ENCODE measurements at places on chromosomes 6 and 20.

- DNase-seq: no peak
Observed at GRCh38 chr6:115817161-115817560, 243.5 kb downstream of the FRK start.

GRCh38 chr6:160534050-160534696 lies 129.9 kb downstream of the LPA start:
- DNase-seq: peak; percentile 66

GRCh38 chr6:24355393-24355792 lies 2.5 kb downstream of the DCDC2 start:
- DNase-seq: no peak

DNA sequence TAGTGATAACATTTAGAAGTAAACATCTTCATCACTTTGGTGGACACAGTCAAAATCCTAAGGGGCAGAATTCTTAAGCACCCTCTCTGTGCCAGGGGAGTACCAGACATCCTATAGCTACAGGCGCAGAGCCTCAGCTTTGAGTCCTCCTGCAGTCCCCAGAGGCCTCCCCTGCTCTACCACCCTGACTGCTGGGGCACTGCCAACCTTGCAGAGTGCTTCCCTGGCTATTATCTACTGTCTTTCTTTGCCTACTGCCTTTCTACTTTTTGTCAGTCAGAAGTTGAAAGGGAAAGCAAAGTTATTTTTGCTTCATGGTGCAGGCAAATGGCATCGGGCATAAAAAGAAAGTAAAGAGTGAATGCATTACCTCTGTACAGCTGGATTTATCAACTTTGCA lies 80.1 kb downstream of the AIG1 start:
- DNase-seq: no peak

DNA sequence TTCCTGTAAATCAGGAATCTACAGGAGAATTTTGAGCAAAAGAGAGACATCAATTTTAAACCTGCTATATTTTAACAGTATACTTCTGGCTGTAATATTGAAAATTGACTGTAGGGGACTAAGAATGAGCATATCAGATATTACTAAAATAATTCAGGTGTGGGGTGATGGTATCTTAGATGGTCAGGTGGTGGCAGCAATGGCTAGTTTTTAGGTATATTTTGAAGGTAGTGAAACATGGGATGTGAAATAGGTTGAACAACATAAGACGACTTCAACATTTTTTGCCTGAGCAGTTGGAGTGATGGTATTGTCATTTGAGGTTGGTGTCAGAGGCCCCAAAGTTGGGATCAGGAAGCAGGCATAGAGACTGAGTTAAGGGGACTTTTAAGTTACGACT lies 32.1 kb downstream of the FAM83B start:
- DNase-seq: no peak

DNA sequence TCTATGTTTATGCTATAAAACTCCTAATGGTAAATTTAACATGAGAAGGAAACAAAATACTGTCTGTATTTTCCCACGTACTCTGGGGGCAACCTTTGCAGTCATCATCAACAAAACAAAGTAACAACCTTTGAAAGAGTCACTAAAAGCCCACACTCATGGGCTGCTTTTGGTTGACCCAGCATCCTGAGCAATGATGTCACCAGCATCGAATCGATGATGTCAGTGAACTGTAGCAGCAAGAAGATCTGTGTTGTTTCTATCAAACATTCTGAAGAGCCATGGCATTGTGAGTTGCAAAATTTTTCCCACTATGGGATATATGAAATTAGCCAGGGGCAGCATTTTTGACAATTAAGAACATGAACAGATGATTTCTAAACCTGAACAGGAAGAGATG lies 300.1 kb downstream of the HIVEP2 start:
- DNase-seq: no peak

- peak; percentile 63 for DNase-seq
Observed at GRCh38 chr20:45300961-45301360, 5.7 kb upstream of the RBPJL start.

DNA sequence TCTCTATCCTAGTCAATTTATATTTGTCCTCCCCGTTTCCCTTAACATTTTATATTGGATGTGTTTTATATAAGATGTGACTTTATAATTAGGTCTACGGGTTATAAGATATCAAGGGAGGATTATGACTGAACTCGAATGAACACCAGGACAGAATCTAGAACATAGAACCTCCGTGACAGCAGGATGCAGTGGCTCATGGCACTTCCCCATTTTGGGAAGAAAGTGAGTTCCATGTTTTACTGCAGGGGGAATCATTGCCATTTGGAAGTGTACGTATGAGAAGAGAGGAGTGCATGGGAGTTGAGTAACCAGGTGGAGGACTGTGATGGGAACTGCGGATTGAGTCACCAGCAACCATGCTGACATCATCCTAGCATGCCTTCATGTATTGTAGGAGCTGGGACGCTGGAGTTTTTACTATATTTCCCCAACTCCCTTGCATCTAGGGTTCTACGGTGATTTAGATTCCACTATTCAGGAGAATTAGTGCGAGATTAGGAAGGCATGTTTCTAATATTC lies 56.1 kb upstream of the FOXC1 start:
- DNase-seq: no peak

- no peak for DNase-seq
Observed at GRCh38 chr20:43812216-43812615, 85.4 kb upstream of the GTSF1L start.

GRCh38 chr20:51420111-51420510 lies 122.4 kb downstream of the NFATC2 start:
- no peak for DNase-seq

DNA sequence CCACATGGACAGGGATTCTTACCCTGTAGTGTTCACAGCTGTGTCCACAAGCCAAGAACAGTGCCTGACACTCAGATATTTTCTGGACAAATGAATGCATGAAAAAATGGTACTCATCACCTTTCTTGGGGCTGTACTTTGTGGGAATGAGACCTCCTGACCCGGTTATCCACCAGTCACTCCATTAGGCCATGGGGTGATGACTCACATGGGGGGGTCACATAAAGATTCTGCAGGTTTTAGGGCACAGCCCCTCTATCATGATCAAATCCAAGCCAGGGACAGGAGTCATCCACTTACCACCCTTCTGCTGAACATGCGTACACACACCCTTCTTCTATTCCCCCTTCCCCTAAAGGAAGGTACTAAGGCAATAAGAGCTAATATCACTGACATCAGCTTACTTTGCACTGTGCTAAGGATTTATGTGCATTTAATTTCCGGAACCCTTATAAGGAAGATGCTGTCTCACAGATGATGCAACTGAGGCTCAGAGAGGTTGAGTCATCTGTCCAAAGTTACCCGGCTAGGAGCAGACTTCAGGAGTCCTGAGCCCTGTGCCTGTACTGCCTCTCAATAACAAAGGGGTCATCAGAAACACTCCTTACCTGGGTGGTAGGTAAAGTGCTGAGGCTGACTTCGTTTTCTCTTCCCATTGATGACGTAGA lies 107.8 kb downstream of the NFATC2 start:
- no peak for DNase-seq

DNA sequence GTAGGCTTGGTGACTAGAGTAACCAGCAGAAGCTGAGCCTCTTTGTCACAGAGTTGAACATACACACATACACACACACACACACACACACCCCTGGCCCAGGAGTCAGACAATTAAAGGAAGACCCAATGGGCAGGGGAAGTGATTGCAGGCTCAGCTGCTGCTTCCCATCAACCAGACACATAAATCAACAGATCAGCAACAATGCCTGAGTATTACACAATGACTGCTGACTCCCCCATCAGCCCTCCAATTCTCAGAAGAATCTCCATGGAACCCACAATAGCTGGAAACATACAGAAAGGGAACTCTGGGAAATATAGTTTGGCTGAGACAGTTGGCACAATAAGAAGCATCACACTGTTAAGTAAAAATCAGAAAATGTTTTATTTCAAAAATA lies 270.4 kb upstream of the PLCB4 start:
- DNase-seq: no peak

DNA sequence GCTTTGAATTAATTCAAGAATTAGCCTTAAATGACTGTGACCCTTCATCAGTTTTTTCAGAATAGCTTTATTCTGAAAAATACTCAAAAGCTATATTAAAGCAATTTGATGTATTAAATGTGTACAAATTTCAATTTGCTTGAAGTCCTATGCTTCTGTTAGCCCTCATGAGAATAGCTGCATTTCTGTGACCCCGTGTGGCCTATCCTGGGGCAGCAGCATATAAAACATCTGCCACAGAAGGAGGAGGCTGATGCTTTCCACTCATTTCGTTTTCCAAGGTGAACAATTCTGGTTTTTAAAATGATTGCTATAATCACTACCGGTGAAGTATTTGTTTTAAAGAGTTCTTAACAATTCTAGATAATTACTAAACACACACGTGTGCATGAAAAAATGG lies 360.3 kb downstream of the BTBD9 start:
- DNase-seq: no peak

- no peak for DNase-seq
Observed at GRCh38 chr20:33521461-33521860, 31.6 kb downstream of the CBFA2T2 start.

DNA sequence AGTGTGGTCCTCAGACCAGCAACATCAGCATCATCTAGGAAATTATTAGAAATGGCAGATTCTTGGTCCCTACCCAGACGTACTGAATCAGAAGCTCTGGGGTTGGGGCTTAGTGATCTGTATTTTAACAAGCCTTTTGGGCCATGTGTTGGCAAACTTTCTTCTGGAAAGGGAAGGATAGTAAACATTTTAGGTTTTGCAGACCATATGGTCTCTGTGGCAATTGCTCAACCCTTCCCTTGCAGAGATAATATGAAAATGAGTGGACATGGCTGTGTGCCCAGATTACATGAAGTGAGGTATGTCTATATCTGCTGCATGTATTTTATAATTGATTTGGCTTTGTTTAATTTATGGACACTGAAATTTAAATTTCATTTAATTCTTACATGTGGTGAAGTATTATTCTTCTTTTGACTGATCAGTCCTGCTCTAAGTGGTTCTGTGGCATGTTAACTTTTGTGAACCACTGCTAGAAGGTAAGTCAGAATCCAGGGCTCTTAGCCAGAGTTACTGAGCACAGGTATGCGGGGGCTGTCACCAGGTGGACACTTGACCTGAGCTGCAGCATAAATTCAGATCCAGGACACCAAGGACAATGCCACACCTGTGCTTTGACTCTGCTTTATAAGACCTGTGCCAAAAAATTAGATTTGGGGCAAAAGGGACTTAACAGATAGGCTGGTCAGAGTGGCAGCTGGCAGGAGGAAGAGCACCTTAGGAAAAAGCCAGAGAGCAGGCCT lies 43.2 kb downstream of the LY86 start:
- no peak for DNase-seq

GRCh38 chr6:168959696-168960095 lies 293.9 kb downstream of the THBS2 start:
- no peak for DNase-seq

- no peak for DNase-seq
Observed at GRCh38 chr6:42720739-42721138, 1.7 kb downstream of the PRPH2 start.

- no peak for DNase-seq
Observed at GRCh38 chr6:159646733-159647132, 46.3 kb downstream of the SOD2 start.

DNA sequence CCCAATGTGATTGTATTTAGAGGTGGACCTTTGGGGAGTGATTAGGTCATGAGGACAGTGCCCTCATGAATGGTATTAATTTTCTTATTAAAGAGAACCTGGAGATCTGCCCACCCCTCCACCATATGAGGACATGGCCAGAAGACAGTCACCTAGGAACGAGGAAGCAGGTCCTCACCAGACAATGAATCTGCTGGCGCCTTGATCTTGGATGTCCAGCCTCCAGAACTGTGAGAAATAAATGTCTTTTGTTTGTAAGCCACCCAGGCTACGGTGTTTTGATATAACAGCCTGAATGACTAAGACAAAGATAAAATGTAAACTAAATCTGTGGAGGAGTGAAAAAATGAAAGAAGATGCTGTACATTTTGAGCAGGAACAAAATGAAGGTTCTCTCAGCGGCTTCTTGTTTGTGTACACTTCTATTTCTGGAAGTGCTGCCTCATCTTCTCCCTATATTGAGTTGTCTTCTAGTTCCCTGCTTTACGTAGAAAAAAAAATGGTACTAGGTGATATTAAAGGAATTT lies 1.5 kb upstream of the IPCEF1 start:
- no peak for DNase-seq

DNA sequence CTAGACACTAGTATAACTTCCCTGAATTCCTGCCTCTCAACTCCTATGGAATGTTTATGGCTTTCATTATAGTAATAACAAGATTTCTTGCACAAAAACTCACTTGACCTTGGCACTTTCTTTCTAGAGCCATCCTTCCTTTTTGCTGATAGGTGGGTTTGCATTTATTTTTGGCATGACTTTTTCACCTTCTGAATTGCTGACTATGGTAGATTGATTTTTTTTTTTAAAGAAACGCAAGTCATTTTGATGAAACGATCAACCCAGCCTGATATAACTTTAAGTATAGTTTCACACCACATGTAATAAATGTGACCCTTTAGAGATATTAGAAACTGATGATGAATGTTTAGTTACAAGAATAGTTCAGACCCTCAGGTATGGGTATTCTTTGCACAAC lies 61.8 kb downstream of the BMP6 start:
- no peak for DNase-seq

- DNase-seq: no peak
Observed at GRCh38 chr6:36071714-36072113, 44.1 kb downstream of the MAPK14 start.

DNA sequence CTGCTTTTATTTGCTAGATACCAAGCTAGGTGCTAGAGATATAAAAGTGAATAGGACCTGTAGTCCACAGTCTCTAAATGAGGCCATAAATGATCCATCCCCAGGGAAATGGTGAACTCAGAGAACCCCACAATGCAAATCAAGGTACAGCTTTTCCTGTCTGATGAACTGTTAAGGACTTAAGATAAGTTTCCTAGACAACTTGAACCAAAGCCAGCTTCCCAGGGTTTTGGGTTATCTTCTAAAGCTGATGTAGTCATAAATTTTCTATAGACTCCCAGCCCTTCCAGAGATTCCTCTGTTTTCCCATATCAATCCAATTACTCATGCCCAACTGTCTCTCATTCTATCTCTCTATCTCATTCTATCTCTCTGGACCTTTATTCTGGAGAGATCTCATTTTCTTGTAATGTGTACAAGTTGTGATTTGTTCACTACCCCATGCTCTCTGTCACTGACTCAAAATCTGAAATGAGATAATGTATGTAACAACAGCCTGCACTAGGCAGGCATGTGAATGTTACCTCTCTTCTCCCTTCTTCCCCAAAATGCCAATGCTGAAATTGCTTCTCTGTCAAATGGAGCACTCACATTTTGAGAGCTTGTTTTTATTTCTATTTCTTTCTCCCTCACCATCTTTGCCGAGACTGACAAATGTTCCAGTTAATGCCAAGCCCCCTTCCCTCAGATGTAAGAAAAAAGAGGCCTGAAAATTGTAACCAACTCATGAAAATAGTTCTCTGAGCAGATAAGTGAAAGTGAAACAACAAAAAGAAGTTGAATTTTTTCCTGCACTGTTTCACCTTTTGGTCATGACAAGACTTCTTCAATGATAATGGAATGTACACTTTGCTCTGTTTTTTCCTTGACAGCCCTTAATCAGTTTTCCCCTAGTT lies 279.9 kb downstream of the SLC35F1 start:
- no peak for DNase-seq
